ENCODE measurements at places on chromosomes 3 and 15. TPM values are rescaled to one million over a fixed set of nuclear protein-coding genes. Genes with fewer than 3 reads are reported as not detected.

The XPC gene
- 48.8 TPM for total RNA-seq

DNA sequence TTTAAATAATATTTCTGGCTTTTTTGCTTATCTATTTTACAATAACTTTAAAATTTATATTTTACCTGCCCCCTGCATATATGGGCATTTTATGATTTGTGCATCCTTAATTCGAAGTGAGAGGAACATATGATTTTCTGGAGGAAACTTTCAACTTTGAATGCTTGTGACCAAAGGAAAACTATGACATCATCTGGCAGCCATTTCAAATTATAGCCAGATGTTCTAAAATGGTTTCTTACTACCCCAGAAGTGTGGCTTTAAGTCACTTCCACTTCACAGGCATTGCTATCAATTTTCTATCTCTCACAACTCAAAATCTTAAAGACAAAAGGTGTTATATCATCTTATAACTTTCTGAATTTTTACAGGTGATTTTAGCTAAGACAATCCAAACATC lies 508.8 kb downstream of the RBMS3 start:
- no peaks in the 10 kb centered on the region for H3K36me3 ChIP-seq
- H3K27me3 ChIP-seq, result no peaks in the 10 kb centered on the region
- no peak overlapping the region for H3K27ac ChIP-seq
- H3K4me3 ChIP-seq, result no peak overlapping the region

The RUVBL1 gene
- 83.3 TPM for total RNA-seq

The IFT57 gene
- total RNA-seq, result 46.9 TPM

All from IMR-90 (cell line).